Activated CD8-positive, alpha-beta memory T cell treated with anti-CD3 and anti-CD28 coated beads for 48 hours (primary cell): ENCODE measurements at places on chromosomes 16 and 17.

DNA sequence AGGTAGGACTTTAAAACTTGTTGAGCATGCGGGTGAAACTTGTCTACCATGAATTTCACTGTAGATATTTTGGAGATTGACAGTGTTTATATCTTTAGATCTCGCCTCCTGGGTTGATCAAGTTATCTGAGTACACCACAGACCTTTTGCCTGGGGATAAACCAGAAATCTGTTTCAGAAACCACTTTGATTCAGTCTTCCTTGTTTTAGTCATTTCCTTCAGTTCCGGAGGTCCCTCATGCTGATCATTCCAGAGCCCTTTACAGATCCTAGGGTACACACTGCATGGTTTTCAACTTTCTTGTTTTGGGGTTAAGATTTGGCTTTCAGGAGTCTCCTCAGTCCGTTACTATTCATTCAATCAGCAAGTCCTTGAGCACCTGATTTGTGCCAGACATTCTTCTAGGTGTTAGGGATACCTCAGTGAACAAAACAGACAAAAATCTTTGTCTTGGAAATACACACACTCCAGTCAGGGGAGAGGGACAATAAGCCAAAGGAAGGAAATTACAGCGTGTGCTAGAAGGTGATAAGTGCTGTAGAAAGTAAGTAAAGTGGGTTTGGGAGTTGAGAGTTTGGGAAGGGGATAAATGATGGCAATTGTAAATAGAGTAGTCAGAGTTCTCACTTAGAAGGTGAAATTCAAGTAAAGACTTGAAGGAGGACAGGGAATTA lies 12.2 kb downstream of the NOD2 start:
- no peak for DNase-seq

DNA sequence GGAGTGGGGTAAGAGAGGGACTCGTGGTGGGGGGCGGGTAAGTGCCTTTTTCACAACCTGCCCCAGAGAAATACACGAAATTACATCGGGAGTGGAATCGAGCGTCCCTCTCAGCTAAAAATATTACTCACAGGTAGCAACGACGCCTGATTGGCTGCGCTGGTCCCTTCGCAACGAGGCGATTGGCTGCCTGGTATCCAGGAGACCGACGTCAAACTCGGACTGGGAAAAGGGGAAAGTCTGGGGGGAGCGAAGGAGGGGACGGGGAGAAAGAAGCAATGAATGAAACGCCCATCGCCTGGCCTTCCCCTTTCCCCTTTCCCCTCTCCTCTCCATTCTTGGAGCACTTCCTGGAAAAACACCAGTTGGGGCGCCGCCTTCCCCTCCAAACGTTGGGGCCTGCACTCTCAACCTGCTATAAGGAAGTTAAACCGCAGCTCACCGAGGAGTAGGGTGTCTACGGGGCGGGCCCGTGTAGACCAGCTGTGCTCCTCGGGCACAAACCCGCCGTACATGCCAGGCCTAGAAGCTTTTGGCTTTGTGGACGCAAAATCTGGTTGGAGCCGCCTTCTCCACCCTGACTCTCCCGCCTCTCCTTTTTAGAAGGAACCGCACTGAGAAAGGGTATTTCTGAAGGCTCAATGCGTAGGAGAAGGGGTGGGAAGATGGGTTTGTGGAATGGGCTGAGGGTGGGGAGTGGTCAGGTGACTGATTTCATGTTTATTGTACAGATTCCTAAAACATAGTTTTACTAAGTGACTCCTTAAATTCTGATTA lies 1.4 kb upstream of the TOB1 start:
- peak; percentile 70 for DNase-seq

- DNase-seq = no peak
Observed at GRCh38 chr17:37769050-37769449, 24.2 kb upstream of the HNF1B start.

GRCh38 chr16:11630046-11630767 lies 38.0 kb upstream of the SNN start:
- DNase-seq = no peak

DNA sequence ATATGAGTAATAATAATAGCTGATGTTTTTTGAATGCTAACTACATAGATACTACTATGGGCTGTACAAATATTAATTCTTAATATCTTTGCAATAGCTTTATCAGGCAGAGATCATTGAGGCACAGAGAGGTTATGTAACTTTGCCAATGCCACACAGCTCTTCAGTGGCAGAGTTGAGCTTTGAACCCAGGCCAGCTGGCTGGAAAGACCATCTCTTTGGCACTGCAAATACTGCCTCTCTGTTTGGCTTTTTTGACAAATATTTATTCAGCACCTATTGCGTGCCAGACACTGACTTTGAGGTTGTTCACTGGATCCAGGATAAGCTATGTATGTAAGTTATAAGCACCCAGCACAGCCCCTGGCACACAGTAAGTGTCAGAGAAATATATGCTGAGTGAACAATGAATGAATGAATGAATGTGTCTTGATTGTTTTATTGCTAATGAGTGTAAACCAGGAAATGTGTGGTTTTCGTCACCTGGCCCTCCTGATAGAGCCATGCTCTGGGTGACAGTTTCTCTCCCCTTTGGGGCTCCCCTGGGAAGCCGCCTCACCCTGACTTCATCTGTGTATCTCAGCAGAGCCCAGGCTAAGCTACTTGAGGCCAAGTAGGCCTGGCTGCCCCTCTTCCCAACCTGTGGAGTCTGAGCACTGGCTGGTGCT lies 2.5 kb downstream of the AQP8 start:
- no peak for DNase-seq

GRCh38 chr17:75624714-75625345 lies 8.4 kb upstream of the SMIM5 start:
- DNase-seq = no peak
